ENCODE measurements at places on chromosomes 4 and X.

DNA sequence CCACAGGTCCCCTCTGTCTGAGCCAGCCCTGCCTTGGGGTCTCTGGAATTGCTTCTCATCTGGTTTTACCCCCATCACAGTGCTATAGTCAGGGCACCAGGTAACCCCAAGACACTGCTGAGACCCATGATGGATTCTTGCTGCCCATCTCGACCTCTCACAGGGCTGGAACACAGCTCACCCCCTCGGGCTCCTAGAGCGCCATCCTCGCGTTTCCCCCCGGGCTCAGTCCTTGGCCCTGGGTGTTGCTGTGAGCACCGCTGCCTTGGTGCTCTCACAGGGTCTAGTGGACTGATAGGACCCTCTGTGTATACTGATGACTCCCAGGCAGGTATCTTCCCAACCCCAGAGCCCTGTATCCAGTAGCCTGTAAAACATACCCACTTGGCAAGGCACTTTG is 8.8 kb downstream of the MAEA start:
- DNase-seq = no peak

- peak; percentile 20 for DNase-seq
These were observed 131.0 kb downstream of the DCLK2 start for GRCh38 chr4:150209140-150209829.

GRCh38 chr4:153931804-153932203 is 142.9 kb upstream of the SFRP2 start:
- no peak for DNase-seq

- no peak for DNase-seq
These were observed 18.3 kb downstream of the KDR start for GRCh38 chr4:55107054-55107453.

DNA sequence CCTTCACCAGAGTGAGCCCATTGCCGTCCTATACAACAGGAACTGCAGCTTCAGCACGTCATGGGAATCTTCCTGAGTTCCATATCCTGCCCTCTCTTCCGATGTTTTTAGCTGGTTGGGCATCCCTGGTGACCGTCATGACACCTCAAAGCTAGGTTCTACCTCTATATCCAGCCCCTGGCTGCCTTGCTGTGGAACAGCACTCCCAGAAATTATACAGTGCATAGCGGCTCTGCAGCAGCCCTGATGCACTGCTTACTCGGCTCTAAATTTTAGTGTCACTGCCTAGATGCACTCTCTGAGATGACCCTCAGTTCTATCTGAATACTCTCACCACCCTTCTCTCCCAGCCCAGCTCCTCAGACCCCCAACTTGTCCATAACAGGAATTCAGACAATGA is 44.3 kb downstream of the ARHGEF38 start:
- DNase-seq = no peak

DNA sequence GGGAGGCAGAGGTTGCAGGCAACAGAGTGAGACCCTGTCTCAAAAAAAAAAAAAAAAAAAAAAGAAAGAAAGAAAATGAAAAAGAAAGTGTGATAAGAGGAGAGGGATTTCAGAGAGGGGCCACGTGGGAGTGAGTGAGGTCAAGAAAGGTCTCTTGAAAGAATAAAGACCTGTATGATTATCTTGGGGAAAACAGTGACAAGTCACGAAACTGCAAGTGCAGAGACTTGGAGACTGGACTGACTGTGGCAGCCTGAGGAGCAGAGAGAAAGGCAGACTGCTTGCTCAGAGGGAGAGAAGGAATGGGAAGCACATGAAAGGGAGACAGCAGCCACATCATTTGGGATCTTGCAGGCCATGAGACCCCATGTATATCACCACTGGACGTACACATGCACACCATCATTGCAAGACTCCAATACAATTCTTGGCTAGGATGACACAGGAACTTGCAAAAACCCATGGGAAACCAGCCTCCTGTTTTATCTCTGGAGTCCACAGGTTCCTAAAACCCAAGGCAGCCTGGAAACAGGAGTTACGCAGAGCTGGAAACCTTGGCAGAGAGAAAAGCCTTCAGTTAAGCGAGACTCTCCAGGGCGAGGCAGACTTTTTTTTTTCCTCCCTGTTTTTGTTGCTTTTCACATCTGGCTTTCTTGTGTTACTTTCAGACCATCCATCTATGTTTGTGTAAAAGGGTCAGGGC is 207.0 kb upstream of the TBL1X start:
- DNase-seq = no peak

DNA sequence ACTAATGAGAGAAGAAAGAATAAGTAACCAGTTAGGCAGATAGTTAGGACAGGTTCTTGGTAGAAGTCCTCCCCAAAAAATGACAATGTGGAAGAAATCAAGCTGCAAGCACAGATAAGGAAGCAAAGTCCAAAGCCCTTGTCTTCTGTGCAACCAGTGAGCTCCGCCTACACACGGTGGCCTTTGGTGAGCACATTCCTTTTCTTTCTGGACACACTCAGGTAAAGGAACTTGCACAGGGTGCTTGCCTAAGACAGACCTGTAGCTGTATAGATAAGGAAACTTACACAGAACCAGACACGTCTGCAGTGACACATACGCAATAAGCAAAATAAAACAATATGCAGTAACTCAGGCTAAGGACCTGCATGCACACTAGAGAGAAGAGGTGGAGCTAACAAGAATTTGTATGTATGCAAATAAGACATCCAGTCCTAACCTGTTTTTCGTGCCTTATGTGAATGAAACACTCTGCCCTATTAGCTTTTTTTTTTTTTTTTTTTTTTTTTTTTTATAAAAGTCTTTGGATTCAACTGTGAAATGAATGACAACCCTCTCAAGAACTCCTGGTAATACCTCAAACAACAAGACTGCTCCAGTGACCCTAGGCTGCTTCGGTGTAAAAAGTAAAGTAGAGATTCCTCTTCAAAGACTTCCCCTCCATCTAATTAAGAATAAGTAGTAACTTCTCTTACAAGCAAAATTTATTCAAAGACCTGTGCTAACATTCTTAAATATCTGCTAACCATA is 48.8 kb downstream of the UGT2B10 start:
- DNase-seq = no peak

- no peak for DNase-seq
These were observed 351.6 kb downstream of the NLGN4X start for GRCh38 chrX:5876984-5877596.

- DNase-seq = no peak
These were observed 1393.3 kb downstream of the ARAP2 start for GRCh38 chr4:34850968-34851367.

DNA sequence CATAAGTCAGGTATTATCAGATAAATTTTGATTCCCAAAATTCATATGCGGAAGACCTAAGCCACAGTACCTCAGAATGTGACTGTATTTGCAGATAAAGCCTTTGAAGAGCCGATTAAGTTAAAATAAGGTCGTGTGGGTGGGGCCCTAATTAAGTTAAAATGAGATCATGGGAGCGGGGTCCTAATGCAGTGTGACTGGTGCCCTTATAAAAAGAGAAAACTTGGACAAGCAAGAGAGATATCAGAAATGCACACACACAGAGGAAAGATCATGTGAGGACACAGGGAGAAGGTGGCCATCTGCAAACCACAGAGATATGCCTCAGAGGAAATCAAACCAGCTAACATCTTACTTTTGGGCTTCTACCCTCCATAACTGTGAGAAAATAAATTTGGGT is 236.1 kb downstream of the FBXO8 start:
- no peak for DNase-seq

DNA sequence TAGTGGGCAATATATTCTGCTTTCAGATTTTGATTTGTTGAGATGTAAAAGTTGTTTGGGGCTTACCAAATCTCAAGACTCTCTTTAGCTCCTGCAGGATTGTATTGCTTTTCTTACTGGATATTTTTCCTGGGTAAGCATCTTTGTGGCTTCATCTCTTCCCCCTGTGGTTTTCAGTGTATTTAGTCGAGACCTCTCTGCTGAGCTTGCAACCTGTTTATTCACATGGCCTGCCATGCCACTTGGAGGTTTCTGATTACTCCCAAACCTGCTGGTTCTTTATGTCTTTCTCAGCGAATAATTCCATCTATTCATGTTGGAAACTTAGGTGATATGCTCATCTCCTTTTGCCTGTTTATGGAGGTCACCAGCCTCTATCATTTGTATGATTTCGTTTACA is 10.9 kb downstream of the CCNG2 start:
- DNase-seq = no peak

DNA sequence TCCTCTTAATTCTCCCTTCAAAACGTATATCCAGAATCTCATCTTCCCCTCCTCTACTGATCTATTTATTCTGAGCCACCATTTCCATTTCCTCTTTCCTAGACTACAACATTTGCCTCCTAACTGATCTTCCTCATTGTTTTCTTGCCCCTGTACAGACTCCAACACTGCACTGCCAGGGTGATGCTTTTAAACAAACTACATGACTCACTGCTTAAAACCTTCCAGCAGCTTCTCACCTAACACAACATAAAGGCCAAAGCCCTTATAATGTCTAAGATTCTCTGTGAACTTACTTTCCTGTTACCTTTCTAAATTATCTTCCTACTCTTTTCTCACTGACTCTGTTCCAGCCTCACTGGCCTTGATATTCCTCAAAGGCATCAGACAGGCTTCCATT is 161.0 kb upstream of the HS3ST1 start:
- no peak for DNase-seq

GRCh38 chr4:43337707-43338106 is 445.2 kb downstream of the GRXCR1 start:
- no peak for DNase-seq

DNA sequence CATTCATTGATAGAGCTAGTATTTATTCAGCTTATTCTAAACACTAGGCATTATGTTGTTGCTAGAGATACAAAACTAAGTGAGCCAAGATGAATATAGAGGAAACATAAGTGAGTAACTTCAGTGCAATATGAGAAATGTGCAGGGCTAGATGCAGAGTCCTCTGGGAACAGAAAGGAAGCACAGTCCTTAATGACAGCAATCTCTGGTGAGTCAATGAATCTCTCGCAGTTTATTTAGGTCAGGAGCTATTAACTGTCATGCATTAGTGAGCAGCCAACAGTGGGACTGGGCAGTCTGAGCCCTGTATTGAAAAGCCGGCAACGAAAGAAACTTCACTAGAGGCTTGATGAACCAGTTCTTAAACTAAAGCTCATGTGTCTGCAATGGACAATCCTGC is 598.1 kb upstream of the MAGEB2 start:
- DNase-seq = no peak

DNA sequence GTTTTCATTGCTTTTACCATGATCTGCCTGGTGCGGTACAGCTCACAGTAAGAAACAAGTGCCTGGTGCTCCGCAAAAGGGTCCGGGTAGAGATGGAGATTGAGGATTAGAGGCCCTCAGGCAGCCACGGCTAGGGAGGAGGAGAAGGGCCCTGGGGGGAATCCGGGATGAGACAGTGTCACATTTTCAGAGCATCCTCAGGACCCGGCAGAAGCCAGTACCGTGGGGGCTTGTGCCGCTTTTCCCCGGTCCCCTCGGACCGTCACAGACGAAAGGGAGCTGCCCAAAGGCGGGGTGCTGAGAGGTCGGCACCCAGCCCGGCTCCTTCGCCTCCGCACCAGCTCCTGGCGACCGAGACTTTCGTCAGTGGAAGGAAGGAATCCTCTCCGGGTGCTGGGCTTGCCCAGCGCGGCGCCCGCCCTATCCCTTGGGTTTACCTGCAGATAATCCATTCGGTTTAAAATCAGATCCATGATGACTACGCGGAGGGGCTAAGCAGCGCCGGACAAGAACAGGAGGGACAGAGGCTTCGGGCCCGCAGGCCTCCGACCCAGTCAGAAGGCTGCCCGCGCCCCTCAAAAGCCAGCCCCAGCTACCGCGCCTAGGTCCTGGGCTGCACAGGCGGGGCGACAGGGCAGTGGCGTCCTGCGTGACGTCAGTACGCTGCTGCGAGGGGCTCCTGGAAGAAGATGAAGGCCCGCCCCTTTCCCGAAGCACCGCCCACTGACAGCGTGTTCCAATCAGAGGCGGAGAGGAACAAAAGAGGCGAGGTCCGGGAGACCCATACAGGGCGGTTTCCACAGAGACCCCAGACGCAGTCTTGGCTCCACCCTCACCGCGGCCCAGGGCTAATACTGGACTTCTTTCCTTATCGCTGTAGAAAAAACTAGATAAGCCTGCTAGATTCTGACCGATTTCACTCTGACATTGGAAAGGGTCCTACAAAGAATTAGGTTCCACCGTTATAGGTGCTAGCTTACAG is at the start of gene BBS7:
Gene BBS7 (minus strand): TSS at position 634 of the 982 bp plus-strand sequence. CDS start 161 bp downstream, at position 473.
- DNase-seq = peak; percentile 96

GRCh38 chr4:148740701-148741100 is 298.5 kb upstream of the NR3C2 start:
- DNase-seq = no peak

- no peak for DNase-seq
These were observed 10.2 kb upstream of the STBD1 start for GRCh38 chr4:76296286-76296820.

DNA sequence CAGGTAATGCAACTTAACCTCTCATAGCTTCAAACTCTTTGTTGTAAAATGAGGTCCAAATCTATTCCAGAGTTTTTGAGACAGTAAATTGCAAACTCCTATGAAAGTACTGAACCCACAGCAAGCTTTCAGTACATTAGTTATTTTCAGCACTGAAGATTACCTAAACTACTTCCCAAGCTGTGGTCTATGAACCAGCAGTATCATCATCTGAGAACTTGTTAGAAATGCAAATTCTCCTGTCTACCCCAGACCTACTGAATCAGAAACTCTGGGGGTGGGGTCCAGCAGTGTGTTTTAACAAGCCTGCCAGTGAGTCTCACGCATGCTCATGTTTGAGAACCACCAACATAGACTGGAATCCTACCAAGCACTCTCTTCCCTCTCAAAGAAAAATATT is 5.7 kb upstream of the CASP6 start:
- no peak for DNase-seq

- no peak for DNase-seq
These were observed 126.9 kb downstream of the MFAP3L start for GRCh38 chr4:169899295-169899694.

GRCh38 chr4:147740176-147740575 is 8.3 kb downstream of the ARHGAP10 start:
- no peak for DNase-seq

- no peak for DNase-seq
These were observed 77.9 kb downstream of the CEP135 start for GRCh38 chr4:56026596-56026995.

DNA sequence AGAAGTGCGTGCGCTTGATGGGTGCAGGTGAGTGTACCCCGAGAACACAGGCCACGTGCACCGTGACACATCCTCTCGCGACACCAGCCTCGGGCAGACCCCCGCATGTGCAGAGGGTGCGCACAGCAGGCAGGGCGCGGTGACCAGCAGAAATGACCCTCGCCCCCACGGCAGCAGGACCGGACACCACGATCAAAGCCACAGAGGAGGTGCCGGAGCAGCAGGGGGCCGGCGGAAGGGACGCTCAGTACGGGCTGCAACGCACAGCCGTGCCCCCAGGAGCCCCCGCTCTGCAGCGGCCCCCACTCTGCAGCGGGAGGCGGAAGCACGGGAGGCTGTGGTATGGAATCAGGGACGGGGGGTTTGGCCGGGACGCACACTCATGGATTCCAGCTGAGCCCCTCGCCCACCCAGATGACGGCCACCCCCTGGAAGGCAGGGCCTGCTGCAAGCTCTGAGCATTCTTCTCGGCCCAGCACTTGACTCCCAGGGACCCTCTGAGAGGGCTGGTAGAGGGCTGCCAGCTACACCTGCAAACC is 17.1 kb downstream of the PPP2R3B start:
- no peak for DNase-seq

- no peak for DNase-seq
These were observed 185.0 kb downstream of the CPE start for GRCh38 chr4:165563851-165564250.

GRCh38 chr4:19358015-19358414 is 893.7 kb upstream of the SLIT2 start:
- DNase-seq = no peak
